Activated CD4-positive, alpha-beta T cell treated with anti-CD3 and anti-CD28 coated beads for 1 hour (primary cell): ENCODE measurements at places on chromosomes 13 and 19.

- no peak for DNase-seq
These were observed 24.1 kb downstream of the ADGRL1 start for GRCh38 chr19:14181906-14182305.

GRCh38 chr13:109110159-109110558, 480.7 kb downstream of the MYO16 start:
- no peak for DNase-seq

DNA sequence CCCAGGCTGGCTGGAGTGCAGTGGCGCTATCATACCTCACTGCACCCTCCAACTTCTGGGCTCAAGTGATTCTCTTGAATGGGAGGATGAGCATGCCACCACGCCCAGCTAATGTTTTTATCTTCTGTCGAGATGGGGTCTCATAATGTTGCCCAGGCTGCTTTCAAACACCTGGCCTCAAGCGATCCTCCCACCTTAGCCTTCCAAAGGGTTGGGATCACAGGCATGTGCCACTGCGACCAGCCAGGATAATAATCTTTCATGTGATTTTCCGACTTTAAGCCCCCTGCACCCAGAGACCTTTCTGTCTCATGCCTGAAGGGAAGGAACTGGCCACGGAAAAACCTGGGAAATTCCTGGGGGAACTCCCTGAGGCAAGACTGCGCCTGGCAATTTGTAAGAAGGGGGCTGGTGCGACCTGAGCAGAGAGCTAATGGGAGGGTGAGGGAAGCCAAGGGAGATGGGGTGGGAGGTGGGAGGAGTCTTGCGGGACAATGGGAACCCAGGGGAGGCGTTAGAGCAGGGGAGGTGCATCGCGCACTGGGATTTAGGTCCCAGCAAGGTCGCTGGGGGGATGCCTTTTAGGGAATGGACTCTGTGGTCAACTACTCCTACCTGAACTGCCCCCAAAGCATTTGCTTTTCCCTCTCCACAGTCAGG, 1.2 kb upstream of the CCDC124 start:
- DNase-seq: no peak

GRCh38 chr19:46284635-46285034, 12.2 kb upstream of the HIF3A start:
- DNase-seq: no peak

- DNase-seq: no peak
These were observed 9.2 kb upstream of the DNAJC15 start for GRCh38 chr13:43014162-43014561.

DNA sequence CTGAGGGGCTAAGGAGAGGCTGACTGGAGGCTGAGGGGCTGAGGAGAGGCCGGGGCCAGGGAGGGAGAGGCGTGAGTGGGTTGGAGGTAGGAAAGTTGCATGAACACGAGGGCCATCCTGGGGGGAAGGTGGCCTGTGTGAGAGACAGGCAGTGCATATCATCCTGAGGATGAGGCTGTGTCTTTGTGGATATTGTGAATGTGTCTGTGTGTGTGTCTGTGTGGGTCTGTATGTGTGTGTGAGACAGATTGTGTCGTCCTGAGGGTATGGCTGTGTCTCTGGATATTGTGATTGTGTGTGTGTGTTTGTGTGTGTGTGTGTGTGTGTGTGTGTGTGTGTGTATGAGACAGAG, 422 bp downstream of the ZNF71 start:
- no peak for DNase-seq

- DNase-seq: no peak
These were observed 30.8 kb upstream of the IGFL1 start for GRCh38 chr19:46198756-46199155.

DNA sequence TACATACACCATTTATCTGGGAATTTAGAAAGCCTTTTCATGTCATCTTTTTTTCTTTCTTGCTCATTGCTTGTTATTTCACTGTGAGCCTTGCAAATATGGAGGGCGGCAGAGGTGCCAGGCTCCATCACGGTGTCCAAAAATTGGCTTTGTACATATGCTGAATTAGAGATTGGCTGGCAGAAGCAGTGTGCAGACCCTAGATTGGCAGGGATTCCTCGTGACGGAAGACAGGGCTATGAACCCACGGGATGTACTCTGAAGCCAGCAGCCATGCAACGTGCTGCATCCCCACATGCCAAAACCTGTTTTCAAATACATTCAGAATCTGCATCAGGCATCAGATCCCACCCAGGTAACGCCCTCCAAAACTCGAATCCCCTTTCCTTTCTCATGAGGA, 142.8 kb downstream of the ZIC5 start:
- no peak for DNase-seq
